IMR-90 (cell line): ENCODE measurements at places on chromosomes 3 and 15. TPM values are rescaled to one million over a fixed set of nuclear protein-coding genes. Genes with fewer than 3 reads are reported as not detected.

The MAN2A2 gene
- 52.5 and 55.5 TPM in 2 replicates for polyA plus RNA-seq

The GALNT15 gene
- 11.0 and 12.8 TPM in 2 replicates for polyA plus RNA-seq

The NPTN gene
- polyA plus RNA-seq = 268 and 329 TPM in 2 replicates

The MAP1A gene
- 28.7 and 31.3 TPM in 2 replicates for polyA plus RNA-seq

The TRPM1 gene
- not detected in 2 replicates for polyA plus RNA-seq

The LEKR1 gene
- polyA plus RNA-seq = 0.10 and 0.19 TPM in 2 replicates

The RTP3 gene
- 0.10 and 0.26 TPM in 2 replicates for polyA plus RNA-seq

The ADGRG7 gene
- not detected in 2 replicates for polyA plus RNA-seq

The GPR160 gene
- polyA plus RNA-seq = 0.09 TPM in 2 replicates

The C3orf85 gene
- polyA plus RNA-seq = not detected in 2 replicates
